Right ventricle myocardium superior (tissue), 1 donor: ENCODE measurements at places on chromosomes 1 and 21. TPM values are rescaled to one million over a fixed set of nuclear protein-coding genes. Genes with fewer than 3 reads are reported as not detected.

DNA sequence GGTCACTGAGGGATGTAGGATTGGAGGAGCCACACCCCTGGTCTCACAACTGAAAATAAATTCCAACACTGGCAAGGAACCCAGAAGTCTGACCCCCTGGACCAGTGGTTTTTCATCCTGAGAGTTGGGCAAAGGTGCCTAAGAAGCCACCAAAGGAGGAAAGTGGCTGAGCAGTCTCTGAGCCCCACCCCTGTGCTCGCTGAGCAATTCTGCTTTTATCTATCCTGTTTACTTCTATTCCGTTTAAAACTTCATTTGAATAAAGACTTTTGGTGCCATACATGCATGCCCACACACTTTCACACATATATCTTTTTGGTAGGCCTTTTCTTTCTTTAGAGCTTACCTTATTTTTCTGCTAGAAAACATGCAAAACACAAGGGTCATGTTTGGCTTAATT is 13.9 kb upstream of the CD53 start:
- no peak for DNase-seq

Gene TSSK3
- 1.0 TPM for total RNA-seq

GRCh38 chr21:30924146-30924700 is 42.8 kb upstream of the KRTAP11-1 start:
- no peak for DNase-seq

DNA sequence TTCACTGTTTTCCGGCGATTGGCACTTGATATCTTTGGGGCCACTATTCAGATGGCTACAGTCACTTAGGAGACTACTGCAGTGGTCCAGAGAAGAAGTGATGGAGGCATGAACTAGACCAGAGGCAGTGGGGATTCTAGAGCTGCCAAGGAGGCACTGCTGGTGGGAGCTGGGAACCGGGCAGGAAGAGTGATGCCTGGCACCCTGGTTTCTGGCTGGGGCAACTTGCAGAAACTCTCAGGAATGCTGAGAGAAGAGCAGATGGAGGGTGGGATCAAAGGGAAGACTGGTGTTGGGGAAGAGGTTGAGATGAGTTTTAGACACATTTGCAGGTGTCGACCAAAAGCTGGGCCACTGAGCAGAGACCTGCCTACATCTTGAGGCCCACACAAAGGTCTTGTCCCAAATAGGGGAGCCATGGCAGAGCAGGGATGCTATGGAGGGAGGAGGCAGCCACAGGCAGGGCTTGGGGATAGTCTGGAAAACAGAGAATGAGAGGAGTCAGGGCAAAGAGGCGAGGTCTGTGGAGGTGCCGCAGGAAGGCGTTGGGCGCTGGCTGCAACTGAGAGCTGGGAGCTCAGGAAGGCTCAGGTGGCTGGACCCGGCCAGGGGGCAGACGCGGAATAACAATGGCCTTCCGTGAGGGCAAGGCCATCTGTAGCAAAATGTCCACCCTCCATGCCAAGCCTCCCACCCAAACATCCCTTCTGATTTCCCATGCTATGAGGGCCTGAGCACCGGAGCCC is 118.9 kb downstream of the TOMM20 start:
- DNase-seq = no peak

- DNase-seq = no peak
Measured at GRCh38 chr1:49048188-49048587, 271.5 kb upstream of the BEND5 start.

- DNase-seq = no peak
Measured at GRCh38 chr1:16120940-16121410, 34.9 kb downstream of the EPHA2 start.

- no peak for DNase-seq
Measured at GRCh38 chr1:21263052-21263429, 27.2 kb downstream of the ECE1 start.

- DNase-seq = no peak
Measured at GRCh38 chr1:95679262-95679661, 445.3 kb downstream of the RWDD3 start.

Gene BSDC1
- 43.7 TPM for total RNA-seq

- DNase-seq = no peak
Measured at GRCh38 chr1:119045096-119045746, 57.1 kb upstream of the TBX15 start.

Gene PRELP
- total RNA-seq = 22.9 TPM

DNA sequence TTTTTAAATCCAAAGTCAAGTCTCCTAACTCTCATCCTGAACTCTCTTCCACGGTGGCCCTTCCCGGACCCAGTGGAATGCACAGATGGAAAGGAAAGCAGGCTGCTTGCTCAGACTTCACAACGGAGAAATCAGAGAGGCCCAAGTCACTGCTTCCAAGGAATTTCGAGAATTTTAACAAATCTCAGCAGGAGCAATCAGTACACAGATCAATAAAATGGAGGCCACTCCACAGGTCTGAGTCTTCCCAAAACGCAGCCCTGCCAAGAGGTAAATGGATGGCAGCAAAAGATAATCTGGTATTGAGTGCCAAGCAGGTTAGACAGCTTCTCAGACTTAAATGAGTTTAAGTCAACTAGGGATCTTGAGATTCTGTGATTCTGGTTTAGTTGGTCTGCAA is 81.1 kb upstream of the TIAM1 start:
- no peak for DNase-seq

Gene TEX38
- total RNA-seq = not detected

- peak; percentile 38 for DNase-seq
Measured at GRCh38 chr1:156486421-156487344, 13.9 kb downstream of the MEF2D start.

DNA sequence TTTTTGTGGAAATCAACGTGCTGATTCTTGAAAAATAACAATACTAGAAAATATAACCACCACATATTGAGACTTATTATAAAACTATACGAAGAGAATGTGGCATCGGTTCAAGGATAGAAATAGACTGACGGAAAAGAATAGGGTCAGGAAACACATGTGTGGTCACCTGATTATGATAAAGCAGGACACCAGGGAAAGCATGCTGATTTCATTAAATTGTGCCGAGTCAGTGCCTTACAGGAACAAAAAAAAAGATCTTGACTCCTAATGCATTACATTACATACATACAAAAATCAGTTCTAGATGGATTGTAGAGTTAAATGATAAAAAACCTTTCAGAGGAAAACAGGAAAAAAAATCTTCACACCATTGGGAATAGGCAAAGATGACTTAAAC is 43.5 kb upstream of the SERPINC1 start:
- DNase-seq = no peak

DNA sequence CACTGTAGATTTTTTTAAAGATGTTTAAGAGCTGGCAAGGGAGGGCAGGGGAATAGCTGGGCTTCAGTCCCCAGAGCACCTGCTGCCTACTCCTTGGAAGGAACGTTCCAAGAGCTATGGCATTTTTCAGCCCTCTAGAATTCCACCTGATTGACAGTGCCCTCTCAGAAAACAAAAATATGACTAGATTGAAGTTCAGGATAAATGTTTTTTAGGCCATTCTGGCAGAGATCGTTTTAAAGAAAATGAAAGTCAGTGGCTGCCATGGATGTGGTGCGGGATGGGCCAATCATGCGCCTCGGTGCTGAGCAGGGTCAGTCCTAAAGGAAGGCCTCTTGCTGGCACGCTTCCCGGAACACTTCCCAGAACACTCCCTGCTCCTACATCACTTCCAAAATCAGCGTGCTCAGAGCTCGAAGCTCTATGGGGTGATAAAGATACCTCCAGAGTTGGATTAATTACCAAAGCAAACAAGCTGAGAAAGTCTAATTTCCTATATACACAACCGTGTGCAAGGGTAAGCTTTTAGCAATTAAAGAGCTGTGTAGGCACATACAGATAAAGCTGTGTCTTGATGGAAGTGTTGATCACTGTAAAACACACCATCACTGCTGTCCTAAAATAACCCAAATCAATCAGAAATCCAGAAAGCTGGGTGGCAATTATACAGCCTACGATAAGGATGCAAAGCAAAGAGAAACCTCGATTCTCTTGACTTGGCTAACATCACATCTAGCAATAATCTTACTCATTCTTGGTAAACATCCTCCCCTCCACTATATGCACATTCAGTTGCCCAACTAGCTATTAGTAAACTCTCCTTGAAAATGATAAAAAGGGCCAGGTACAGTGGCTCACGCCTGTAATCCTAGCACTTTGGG is 34.6 kb downstream of the TGFBR3 start:
- DNase-seq = peak; percentile 96

Gene TNFRSF8
- total RNA-seq = 0.59 TPM
